ENCODE measurements at places on chromosomes 3 and 15.

- DNase-seq = no peak
Observed at GRCh38 chr15:41610048-41610447, 50.2 kb upstream of the MGA start.

DNA sequence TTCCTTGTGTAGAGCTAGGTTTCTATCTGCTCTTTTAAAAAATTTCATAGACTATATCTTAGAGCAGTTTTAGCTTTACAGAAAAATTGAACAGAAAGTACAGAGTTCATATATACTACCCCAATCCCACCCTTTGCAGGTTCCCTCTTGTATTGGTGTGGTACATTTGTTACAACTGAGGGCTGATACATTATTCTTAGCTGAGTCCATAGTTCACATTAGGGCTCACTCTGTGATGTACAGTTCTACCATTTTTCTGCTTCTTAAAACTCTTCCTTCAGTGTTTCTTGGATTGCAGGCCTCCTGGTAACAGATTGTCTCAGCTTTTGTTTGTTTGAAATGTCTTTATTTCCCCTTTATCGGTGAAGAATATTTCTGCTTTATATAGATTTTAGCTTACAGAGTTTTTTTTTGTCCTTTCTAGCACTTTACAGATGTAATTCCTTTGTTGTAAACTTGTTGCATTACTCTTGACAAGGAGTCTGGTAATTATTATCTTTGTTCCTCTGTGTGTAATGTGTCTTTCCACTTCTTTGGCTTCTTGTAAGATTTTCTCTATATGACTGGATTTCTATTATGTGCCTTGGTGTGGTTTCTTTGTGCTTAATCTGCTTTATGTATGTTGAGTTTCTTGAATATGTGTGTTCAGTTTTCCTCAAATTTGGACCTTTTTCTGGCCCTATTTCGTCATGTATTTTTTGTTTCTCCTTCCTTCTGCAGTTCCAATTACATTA is 25.3 kb downstream of the MEF2A start:
- no peak for DNase-seq

DNA sequence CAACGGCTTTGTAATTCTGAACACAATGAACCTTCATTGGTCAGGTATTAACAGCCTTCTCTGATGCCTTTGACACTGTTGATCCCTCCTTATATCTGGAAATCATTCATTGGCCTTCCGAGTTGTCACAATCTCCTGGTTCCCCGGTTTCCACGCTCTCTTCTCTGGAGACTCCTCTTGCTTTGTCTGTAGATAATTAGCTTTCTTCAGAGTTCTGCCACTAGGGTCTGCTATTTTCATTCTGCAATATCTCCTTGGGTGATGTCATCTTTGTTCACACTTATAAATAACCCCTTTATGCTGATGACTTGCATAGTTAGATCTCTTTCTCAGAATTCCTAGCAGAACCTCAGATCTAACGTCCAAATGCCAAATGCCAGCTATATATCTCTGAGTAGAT is 583.8 kb upstream of the ZNF717 start:
- DNase-seq = no peak

- no peak for DNase-seq
Observed at GRCh38 chr3:184037816-184038215, 6.3 kb downstream of the HTR3D start.

DNA sequence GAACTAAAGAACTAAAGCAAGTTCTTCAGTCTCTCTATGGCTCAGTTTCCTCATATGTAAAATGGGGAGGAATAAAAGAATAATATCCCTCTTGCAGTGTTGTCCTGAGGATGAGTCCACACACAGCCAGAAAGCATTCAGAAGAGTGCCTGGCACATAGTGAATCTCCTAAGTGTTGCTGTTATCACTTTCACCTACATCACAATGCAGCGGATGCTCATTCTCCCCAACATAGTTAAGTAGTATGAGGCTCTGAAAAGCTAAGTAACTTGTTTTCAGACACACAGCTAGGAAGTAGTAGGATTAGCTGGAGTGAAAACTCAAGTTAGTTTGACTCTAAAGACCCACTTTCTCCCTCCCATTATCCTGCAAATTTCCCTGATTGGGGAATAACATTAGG is 9.1 kb upstream of the USP3 start:
- DNase-seq = no peak

DNA sequence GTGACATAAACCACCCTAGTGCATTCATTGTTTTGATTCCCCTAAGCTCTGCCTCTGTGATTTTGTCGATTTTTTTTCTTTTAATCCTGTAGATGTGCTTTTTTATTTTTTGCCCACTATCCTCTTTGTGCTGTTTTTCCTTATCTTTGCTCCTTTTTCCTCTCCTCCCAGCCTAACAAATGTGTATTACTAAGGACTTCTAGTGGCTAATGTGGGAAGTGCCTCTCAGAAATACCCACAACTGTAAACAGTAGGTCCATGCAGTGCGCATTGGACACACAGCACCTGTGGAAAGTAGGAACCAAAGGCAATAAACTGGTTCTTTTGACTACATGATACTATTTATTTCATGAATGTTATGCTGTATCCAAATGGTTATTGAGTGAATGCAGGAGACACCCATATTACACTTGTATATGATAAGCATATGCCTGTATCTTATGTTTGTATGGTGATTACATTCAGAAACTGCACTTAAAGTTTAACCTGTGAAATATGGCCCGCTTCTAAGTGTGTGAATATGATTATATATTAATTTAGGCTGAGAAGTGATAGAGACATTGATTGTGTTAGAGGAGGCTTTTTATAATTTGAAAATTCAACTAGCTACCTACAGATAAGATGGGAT is 147.8 kb downstream of the PLCL2 start:
- peak; percentile 64 for DNase-seq

- no peak for DNase-seq
Observed at GRCh38 chr3:195179776-195180489, 91.0 kb downstream of the XXYLT1 start.

- no peak for DNase-seq
Observed at GRCh38 chr15:70866982-70867641, 13.2 kb upstream of the LARP6 start.

DNA sequence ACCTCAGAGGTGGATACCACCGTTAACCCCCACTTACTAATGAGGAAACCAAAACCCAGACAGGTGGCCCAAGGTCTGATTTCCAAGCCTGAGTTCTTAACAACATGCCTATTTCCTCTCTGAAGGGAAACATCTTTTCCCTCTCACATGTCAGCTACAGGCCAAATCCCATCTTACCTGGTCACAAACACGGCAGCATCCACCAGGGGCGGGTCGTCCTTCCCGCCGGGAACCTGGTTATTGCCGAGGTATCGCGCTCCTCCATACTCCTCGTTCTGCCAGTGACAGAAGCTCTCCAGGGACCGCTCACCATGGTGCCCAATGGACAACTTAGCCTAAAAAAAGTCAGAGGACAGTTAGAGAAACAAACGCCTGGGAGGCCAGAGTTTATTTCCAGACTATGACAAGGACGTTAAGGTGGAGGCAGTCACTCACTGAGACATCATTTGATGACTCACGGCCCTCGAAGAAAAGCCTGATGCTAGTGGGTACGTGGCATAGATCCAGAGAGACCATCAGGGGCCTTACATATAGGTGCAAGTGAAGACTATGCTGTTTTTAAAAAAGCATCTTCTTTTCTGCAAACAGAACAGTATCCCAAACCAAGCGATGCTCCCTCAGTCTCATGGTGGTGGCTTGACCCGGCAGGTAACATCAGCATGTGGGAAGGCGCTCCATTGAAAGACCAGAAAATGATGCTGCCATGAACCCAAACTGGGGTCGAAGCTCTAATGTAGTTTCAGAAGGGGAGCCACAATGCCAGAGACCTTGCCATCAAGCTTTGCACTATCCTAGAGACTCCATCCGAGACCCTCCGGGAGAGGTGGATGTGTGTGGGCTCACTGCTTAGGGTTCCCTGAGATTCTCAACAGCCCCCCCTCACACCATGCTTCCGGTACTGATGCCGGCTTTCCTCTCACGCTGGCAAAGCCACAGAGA is 80.2 kb downstream of the ADAMTS17 start:
- DNase-seq = no peak

GRCh38 chr15:75531041-75531450 is 48.1 kb downstream of the PTPN9 start:
- no peak for DNase-seq

DNA sequence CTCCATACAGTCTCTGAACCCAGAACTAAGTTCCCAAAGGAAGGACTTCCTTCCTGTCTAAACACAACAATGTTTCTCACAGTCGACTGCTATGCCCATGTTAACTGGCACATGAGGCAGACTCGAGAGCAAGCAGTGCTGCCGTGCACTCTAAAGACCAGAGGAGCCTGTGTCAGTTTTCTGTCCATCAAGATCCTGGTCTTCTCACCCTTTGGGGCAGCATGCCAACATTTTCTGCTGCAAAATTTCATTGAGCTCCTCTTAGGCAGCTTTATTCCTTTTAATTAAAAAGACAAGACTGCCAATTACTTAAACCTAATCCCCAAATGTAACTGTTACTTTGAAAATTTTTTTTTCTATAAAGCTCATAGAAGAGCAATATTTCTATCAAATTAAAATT is 205.1 kb downstream of the GAP43 start:
- DNase-seq = no peak

DNA sequence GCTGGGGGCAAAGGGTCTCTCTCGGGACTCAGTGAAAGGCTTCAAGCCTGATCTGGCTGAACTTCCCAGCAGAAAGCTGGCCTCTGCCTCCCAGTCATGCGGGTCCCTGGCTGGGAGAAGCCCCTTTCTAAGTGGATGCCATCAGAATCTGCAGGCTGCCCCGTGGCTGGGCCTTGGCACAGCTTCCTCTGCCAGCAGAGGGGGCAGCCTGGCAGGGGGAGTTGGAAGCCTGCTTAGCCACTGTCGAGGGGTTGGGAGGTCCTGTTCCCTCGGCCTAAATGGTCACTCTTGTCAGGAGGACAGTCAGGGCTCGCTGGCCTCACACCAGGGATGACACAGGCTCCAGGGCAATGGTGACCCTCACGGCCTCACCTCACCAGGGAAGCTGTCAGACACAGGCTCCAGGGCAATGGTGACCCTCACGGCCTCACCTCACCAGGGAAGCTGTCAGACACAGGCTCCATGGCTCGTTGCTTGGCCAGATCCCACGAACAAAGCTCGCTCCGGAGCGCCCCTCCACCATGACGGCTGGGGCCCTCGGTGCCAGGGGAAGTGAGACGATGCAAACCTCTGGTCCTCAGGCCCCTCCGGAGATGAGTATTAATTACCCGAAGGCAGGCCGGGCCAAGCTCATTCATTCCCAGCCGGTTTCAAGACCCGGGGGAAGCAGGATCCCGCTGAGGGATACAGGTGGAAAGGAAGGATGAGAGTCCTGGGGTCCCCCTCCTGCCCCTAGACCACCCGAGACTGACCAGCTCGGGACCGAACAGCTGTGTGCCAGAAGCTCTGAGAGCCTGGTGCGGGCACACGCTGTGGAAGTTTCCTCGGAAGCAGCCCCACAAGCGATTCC is 151.0 kb downstream of the CHSY1 start:
- no peak for DNase-seq

- no peak for DNase-seq
Observed at GRCh38 chr15:74217907-74218885, 15.6 kb upstream of the STRA6 start.

DNA sequence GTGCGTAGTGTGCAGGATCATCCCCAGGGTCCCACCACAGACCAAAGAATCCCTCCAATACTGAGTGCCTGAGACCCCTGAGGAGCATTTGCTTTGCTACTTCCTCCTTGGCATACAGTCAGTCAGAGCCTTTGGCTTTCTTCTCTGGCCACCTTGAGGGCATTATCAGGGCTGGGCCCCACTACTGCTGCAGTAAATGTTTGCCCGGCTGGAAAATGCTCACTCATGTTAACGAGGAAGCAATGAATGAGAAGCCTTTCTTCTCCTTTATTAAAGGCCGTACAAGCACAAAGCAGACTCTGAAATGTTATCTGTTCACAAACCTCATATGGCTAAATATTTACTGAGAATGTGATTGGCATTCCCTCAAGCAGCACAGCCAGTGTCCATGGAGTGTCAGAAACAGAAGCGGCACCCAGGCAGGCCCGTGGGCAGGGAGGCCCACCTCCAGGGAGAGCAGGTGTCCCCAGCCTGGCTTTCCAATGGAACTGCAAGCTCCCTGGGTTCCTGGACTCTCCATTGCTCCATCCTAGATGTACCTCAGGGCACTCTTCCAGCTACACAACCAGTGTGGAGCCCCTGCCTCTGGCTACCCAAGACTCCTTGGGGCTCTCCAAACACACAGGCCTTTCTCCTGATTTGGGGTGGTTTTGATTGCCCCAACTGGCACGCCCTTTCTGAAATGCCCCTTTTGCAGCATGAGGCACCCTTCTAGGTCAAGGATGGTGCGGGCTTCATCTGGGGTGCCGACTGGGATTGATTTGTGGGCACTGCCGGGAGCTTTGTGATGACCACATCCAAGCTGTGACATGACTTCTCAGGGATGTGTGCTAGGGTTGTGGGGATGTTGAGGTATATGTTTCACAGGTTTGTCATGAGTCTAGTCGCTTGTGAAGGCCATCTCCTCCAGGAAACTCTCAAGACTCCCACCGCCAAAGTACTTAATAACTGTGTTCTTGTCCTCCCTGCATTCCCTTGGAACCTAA is 195.6 kb downstream of the FAM43A start:
- DNase-seq = peak; percentile 12

GRCh38 chr15:42498212-42499068 is 3.0 kb downstream of the SNAP23 start:
- DNase-seq = no peak

GRCh38 chr3:68666429-68667136 is 265.8 kb downstream of the TAFA4 start:
- no peak for DNase-seq

GRCh38 chr15:92907896-92908712 is 8.0 kb downstream of the CHD2 start:
- no peak for DNase-seq

DNA sequence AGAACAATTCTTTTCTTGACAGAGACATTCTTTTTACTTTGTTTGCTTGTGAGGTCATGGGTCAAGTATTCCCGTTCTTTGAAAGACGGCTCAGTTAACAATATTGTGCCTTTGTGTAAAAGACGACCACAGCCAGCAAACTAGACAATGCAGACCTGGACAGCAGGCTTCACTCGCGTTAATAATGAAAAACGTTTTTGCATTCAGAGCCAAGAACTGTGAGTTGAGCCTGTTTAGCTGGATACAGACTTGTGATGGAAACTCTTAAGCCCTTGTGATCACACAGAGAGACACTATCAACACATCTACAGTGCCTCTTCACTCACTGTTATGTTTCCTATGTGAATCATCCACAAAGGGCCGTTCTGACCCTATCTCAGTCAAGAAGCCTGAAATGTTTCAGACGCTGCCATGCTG is 37.3 kb upstream of the CMTM7 start:
- no peak for DNase-seq
